AG09309 (cell line): ENCODE measurements at places on chromosomes 7 and 10.

- peak; percentile 53 for DNase-seq
These were observed 476.5 kb downstream of the GPAM start for GRCh38 chr10:111707076-111707475.

- DNase-seq: no peak
These were observed 84.1 kb upstream of the INHBA start for GRCh38 chr7:41786944-41787343.

GRCh38 chr10:36096576-36096975, 454.5 kb upstream of the FZD8 start:
- DNase-seq: no peak

- DNase-seq: no peak
These were observed 36.7 kb upstream of the ABLIM1 start for GRCh38 chr10:114694752-114695151.

DNA sequence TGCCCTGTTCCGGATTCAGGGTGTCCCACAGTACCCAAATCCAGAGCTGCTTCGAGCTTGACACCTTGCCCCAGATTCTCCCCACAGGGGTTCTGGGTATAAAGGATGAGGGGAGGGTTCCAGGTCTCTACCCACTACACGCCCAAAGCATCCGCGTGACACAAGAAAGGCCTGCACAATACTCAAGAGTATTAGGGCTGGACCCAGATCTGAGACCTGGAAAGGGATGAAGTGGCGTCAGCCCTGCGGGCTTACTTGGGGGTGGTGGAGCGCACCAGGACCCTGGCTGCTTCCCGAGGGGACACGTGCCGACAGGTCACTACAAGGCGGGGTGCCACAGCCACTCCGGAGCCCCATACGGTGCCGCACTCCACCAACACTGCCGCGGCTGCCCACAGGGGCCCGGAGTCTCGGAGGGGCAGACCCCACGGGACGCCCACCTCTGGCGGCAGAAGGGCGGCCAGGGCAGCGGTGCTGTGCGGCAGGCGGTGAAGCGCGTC, 1.3 kb downstream of the TYSND1 start:
- DNase-seq: no peak

DNA sequence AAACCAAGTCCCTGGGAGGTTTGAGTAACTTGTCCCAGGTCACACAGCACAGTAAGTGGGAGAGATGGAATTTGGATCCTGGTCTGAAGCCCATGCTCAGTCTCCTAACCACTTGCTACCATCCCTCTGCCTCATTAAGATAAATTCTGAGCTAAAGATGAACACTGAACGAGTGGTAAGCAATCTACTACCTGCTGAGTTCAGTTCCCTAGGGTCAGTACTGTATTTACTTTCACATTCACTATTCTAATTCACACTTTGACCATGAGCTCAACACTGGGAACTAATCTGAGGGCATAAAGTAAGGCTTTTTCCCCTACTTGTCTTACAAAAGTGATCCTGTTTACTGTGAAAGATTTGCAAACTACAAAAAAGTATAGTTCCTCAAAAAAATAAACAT, 2.4 kb downstream of the UROS start:
- no peak for DNase-seq

DNA sequence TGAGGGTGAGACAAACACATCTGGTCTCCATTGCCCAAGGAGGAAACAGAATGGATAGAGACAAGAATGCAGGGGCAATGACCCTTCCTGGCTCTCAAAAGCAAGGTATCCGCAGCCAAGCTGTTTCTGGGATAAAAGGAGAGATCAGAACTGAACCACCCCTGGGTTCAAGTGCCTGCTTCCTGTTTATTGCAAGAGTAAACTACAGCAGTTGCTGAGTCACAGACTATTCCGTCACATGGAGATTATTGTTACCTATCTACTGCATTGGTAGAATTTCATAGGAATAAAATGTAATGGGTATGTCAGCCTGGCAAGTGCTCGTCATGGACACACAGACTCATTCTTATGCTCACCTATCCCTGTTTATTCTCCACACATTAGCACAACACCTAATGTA, 821.6 kb downstream of the GRID1 start:
- DNase-seq: no peak

- DNase-seq: no peak
These were observed 5.4 kb downstream of the VGF start for GRCh38 chr7:101159696-101160674.

- no peak for DNase-seq
These were observed 34.5 kb downstream of the ADAP1 start for GRCh38 chr7:919924-920341.

DNA sequence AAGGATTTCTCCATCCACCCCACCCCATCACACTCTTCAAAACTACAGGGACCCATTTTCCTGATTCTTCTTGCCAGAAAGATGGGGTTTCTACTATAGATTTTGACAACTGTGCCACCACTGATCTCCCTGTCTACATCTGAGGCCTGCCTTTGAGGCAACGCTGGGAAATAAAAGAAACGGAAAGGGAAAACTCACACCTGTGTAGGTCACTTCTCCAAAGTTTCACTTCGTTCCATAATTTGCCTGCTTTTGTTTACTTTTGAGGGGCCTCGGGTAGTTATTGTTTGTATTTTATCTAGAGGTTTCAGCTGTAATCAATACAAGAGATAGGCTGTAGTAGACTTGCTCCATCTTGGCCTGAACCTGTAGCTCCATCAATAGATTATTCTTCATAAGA, 56.1 kb downstream of the RAPGEF5 start:
- no peak for DNase-seq

GRCh38 chr10:69709366-69709941, 79.4 kb downstream of the FAM241B start:
- no peak for DNase-seq

GRCh38 chr10:64952042-64952441, 1430.8 kb downstream of the REEP3 start:
- no peak for DNase-seq

DNA sequence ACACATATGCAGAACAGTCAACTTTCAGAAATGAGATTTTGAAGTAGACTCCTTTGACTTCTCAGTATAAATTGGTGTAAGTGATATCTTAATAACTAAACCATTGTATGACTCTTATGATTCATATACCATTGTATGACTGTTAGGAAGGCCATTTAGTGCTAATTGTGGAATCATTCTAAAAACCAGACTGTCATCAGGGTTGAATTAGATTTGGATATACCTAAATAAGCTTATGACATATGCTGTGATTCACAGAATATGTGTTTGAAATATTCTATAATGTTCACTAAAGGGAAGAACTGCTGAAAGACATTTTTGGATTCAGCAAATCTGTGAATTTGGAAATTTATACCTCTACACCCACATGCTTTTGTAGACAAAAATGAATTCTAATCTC, 438.1 kb downstream of the MDFIC start:
- DNase-seq: no peak

DNA sequence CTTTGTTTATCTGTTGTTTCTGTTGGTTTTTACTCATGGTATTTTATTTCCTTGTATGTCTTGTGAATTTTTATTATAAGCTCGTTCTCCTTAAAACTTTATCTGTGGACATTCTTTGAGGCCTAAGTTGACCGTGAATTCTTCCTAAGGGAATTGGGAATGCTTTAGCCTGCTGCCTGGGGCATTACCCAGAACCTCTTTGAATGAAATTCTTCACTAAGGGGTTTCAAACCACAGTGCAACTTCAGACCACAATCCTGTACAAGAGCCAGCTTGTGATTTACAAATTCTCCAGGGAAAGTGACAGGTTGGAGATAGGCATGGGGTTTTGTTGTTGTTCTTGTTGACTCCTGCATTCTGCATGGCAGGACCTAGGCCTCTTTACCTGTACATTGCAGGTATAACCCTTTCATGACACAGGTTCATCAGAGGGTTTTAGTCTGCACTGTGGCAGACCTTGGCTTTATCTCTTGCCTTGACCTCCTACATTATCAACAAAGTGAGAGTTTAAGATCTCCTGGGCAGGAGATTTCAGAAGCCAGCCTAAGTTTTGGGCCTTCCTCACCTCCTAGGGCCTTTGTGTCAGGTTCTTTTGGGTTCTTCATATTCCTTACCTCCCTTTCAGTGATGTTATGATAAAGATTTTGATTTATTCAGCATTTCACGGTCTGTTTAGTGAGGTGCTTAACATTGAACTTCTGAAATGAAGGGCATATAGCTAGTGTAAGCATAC, 70.2 kb downstream of the ABCC2 start:
- DNase-seq: no peak

DNA sequence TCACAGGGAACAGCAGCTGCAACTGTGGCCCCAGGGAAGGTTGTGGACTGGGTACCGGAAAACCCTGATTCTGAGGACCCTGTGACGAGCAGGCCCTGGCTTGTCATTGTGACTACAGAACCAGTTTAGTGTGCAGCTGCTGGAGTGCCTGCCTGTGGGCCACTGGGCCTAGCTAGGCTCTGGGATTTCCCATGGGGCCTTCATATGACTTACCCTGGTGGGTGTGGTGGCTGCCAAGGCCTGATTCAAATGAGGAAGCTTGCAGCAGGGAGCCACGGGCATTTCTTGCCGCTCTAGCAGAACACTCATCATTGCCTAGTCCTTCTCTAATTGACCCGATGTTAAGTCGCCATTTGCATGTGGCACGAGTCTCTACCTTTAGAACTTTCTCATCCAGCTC, 14.7 kb upstream of the CAMK2G start:
- peak; percentile 41 for DNase-seq

DNA sequence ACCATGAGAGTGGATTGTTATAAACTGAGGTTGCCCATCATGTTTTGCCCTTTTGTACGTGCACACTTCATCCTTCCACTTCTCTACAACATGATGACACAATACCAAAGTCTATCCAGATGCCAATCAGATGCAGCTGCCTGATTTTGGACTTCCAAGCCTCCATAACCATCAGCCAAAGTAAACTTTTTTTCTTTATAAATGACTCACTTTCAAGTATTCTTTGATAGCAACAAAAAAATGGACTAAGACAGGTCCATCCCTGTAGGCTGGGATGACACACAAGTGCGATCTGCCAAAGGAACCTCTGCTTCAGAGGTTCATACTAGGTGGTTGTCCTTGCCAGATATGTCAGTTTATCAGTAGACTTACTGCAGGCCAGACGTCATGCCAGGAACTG, 320.2 kb upstream of the FZD1 start:
- DNase-seq: no peak
